ENCODE measurements at places on chromosomes 7 and 10.

GRCh38 chr7:94095316-94096009 is 91.3 kb upstream of the BET1 start:
- no peak for DNase-seq

DNA sequence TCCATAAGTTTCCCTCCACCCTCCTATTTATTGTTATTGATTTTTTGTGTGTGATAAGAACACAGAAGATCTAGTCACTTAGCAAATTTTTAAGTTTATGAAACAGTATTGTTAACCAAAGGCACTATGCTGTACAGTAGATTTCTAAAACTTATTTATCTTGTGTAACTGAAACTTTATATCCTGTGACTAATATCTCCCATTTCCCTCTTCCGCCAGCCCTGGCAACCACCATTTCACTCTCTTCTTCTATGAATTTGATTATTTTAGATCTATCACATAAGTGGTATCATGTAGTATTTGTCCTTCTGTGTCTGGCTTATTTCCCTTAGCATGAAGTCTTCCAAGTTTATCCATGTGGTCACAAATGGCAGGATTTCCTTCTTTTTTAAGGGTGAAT is 144.3 kb upstream of the INHBA start:
- DNase-seq = no peak

- DNase-seq = peak; percentile 91
Observed at GRCh38 chr7:73683056-73683787, at the start of the genes BUD23 and DNAJC30. TSS of gene BUD23 (plus strand) at chr7:73683597. CDS start at chr7:73683626, 29 bp downstream. TSS of gene DNAJC30 (minus strand) at chr7:73683453. CDS start at chr7:73683423, 30 bp downstream.

GRCh38 chr7:116436305-116436826 is 63.2 kb upstream of the CAV2 start:
- DNase-seq = no peak

GRCh38 chr10:119872610-119872859 is at the start of gene MCMBP:
TSS of gene MCMBP (minus strand) at chr10:119872843. CDS start at chr10:119872584, 259 bp downstream.
- no peak for DNase-seq

DNA sequence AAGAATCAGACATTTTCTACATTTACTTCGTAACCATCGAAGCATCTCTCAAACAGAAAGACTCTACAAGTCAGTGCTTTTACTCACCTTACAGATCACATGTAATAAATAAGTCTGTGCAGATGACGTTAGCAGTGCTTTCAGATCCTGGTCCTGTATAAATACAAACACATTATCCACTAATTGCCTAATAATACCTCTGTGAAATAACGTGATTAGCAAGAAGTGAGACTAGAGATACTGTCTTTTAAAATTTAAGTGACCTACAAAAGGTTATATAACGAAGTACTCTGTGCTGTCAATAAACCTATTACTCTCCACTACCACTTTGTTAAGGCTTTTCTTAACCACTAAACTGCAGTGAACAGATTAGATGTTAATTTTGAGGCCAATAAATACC is 246.9 kb downstream of the NSUN6 start:
- no peak for DNase-seq

DNA sequence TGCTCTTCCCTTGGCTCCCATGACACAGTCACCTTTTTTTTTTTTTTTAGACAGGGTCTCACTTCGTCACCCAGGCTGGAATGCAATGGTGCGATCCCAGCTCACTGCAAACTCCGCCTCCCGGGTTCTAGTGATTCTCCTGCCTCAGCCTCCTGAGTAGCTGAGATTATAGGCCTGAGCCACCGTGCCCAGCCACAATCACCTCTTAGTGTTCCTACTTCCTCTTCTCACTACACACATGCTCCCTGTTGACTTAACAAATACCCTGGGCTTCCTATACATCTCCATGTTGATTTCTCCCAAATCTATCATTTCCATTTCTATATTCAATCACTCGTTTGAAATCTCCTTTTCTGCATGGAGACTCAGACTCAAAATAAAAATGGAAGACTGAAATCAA is 91.7 kb downstream of the CUBN start:
- DNase-seq = no peak

GRCh38 chr10:97762816-97763215 is 9.0 kb downstream of the SFRP5 start:
- DNase-seq = no peak

- DNase-seq = no peak
Observed at GRCh38 chr7:98107313-98107721, 655 bp downstream of the LMTK2 start.

DNA sequence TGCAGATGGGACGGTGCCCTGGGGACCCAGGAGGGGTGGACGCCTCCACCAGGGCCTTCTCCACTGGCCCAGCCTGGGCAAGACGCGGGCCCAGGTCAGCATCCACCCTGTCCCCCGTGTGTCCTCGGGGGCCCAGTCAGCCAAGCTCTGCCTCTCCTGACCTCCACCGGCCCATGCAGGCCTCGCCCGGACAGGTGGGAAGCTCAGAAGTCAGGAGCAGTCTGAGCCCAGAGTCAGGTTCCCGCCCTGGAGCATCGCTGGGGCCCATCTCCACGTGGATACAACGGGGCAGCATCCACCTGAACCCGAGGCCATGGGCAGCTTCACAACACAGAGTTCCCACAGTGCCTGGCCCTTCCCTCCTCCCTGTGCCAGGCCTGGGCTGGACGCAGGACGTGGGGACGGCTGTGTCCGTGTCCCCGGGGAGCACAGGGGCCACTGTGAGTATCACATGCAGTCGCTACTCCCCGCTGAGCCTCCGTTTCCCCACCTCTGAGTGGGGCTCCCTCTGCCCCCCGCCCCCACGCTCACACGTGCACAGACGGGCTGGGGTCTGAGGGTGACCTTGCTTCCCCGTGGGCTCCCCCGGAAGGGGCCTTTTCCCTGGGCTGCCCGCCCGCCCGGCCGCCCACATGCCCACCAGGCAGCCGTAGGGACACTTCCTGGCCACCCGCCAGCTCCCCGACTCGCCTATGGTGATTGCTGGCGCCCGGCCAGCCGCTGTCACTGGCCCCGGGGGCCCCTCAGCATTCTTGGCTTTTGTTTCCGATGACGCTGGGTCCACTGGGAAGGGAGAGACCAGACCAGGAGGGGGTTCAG is 64.3 kb downstream of the PDGFA start:
- no peak for DNase-seq

GRCh38 chr10:58955615-58956014 is 220.8 kb upstream of the PHYHIPL start:
- DNase-seq = no peak

GRCh38 chr10:103871006-103871405 is 15.6 kb upstream of the SH3PXD2A start:
- DNase-seq = no peak

GRCh38 chr7:131108212-131108940 is 219.3 kb upstream of the MKLN1 start:
- no peak for DNase-seq

DNA sequence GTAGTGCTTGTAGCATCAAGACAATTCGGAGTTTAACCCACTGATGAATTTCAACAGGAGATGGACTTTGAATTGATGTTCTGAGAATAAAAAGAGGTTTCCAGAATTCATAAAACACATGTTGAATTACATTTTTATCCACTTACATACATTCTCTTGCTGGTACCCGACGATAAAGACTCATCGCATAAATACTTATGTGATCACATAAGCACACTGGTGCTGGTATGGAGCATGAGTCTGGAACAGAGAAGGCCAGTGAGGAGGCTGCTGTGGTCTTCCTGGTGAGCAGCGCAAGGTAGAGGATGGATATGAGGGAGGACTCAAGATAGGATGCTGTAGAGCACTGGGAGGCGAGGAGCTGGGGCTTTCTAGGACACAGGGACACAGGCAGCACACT is 109.0 kb downstream of the RNF216 start:
- no peak for DNase-seq

DNA sequence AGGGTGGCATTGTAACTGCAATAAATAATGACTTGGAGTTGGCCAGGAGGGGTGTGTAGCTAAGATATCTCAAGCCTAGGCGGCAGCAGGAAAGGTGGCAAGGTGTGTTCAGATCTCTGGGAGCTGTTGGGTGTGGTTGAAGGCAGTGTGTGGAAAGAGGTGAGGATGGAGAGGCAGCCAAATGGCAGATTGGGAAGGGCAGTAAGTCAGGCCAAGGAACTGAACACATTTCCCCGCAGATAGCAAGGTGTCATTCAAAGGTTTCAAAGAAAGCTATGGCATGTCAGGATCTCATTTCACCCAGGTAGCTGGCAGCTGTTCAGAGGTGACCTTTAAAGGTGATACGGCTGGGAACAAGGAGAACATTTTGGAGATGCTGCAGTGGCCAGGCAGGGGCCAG is 586.0 kb upstream of the MGMT start:
- no peak for DNase-seq

- no peak for DNase-seq
Observed at GRCh38 chr7:42902331-42902730, 9.5 kb downstream of the C7orf25 start.

DNA sequence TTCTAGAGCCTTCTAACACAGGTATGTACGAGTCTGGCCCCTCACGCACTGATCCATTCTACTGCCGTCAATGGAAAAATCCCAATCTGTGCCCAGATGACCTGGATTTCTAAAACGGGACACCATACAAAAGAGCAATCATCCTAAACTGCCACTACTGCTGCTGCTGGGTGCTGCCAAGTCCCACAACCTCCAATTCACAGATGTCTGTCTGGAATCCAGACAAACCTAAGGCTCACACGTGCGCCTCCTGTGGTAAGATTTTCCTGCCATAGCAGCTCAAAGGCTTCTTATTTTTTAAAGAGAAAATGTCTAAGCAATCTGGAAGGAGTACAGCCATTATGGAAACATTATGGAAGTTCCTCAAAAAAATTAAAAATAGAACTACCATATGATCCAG is 40.9 kb downstream of the JCAD start:
- DNase-seq = no peak

DNA sequence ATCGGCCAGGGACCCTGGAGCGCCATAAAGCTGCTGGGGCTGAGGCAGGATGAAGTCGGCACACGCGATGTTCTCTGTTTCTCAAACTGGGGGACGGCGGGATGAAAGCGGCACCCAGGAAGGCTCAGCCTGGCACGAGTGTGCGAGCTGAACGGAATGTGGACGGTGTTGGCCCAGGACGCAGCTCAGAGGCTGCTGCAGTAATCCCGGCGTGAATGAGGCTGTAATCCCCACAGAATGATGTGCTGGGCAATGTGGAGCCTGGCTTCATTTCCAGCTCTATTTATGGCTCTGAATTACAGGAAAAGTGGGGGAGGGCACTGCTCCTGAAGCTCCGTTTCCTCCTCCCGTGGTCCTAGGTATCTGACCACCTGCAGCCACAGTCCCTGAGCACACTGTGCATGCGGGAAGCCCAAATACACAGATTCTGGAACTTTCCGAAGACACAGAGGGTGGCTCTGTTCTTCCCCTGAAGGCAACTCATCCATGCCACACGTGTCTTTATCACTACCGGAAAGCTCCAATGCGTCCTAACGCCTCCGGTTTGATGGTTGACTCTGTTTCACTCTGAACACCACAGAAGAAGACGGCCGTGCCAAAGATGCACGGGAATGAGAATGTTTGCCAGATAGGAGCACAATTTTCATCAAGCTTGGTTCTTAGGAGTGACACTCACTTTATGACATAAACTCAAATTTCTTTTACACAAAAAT is 37.6 kb downstream of the KLF6 start:
- no peak for DNase-seq

- DNase-seq = no peak
Observed at GRCh38 chr10:126124668-126125349, 228.4 kb downstream of the FANK1 start.

- peak; percentile 73 for DNase-seq
Observed at GRCh38 chr10:500876-501275, 188.6 kb downstream of the DIP2C start.

GRCh38 chr10:15324611-15325010 is 46.5 kb downstream of the FAM171A1 start:
- no peak for DNase-seq

DNA sequence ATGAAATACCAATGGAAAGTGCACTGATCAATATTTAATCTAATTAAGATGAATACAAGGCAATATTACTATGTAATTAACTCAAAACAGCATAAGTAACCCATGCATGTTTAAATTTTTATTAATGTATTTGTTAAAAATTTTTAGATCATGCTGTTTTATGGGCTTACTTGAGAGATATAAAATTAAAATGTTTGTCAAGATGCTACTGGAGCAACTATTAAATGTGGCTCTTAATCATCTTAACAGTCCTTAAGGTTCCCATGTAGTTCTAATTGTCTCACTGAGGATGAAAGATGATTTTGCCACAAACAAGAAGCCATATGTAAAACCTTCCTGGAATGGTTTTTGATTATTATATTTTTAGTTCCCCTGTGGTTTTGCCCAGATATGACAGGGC is 897.1 kb downstream of the KCNMA1 start:
- no peak for DNase-seq

GRCh38 chr7:137165241-137165640 is 178.3 kb downstream of the PTN start:
- DNase-seq = no peak

GRCh38 chr10:30378201-30378995 is 29.3 kb upstream of the MTPAP start:
- no peak for DNase-seq

- no peak for DNase-seq
Observed at GRCh38 chr10:103535595-103535994, 42.1 kb downstream of the NEURL1 start.

- DNase-seq = no peak
Observed at GRCh38 chr7:129902788-129903422, 49.9 kb downstream of the UBE2H start.

- no peak for DNase-seq
Observed at GRCh38 chr7:33841705-33842129, 63.6 kb upstream of the BMPER start.

- DNase-seq = no peak
Observed at GRCh38 chr7:31007634-31008033, 43.9 kb downstream of the GHRHR start.

DNA sequence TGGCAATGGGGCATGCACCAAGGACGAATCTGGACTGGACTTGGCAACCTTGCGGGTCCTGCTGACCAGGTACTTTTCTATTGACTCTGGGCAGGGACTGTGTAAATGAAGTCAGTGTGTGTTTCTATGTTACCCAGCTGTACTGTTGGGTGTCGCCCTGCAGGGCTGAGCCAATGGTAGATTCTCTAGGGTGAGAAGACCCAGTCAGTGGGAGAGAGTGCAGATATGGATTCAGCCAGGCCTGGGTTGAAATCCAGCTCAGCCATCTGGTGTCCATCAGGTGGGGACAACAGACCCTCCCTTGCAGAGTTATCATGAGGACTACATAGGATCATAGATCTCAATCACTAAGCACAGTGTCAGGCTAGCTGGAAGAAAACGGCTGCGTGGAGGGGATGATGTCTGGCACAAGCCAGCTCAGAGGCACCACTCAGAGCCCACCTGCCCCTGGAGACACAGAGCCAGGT is 4.9 kb upstream of the PPIF start:
- DNase-seq = no peak

DNA sequence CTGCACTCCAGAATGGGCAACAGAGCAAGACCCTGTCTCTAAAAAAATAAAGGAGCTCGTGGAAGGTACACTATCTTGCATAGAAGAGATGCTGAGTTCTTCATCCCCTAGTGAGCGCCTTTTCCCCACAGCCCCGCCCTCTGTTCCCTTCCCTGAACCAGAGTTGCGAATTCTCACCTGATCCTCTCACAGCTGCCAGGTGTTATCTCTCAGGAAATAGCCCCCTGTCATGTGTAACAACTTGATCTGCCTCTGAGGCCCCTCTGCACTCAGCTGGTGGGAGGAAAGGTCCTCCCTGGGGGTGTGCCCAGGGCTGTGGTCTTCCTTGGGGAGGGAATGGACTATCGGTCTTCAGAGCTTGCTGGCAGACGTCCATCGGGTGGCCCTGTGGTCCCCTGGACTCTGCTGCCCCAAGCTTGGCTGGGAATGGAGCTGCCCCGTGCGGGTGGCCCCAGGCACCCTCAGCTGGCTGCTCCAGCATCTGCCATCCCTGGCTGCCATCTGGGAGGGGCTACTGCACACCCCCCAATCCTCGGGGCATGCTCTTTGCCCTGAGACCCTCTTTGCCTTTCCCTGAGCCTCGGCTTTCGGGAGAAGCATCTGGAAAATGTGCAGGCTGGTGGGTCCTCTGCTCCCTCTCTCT is 21.7 kb upstream of the BNIP3 start:
- DNase-seq = no peak

Data from stromal cell of bone marrow (primary cell).